IPS DF 6.9 (cell line): ENCODE measurements at places on chromosomes 1 and 21.

DNA sequence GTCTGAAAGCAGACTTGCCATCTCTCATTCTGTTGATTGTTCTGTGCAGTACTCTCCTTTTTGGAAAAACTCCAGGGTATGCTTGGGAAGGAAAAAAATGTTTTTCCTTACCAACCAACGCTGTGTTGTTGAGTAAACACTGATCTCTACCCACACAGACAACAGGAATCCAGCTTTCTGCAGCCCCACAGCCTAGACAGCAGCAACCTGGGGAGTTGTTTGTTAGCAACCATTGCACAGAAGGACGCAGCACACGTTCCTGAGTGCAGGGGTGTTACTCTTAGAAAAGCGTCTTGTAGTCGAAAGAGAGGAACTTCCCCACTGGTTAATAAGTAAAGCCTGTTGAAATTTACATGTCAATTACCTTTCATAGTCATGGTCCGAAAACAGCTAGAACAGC, 56.6 kb downstream of the SMYD2 start:
- no peak overlapping the region for H3K27ac ChIP-seq
- 0 out of 2 replicates have a peak, but pooled peaks cover 2% of the 10 kb centered on the region for H3K36me3 ChIP-seq
- H3K4me1 ChIP-seq, result peaks cover 2% of the 10 kb centered on the region
- H3K27me3 ChIP-seq, result no peaks in the 10 kb centered on the region

DNA sequence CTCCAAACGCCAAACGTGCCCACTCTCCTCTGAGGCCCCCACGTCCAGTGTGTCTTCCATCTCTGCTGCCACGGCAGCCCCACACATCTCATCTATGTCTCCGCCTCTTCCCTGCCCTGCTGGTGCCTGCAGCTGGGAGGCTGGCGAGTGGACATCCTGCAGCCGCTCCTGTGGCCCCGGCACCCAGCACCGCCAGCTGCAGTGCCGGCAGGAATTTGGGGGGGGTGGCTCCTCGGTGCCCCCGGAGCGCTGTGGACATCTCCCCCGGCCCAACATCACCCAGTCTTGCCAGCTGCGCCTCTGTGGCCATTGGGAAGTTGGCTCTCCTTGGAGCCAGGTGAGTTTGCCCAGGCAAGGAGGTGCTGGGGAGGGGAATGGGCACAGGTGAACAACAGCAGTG, 8.6 kb downstream of the ADAMTSL4 start:
- no peak for DNase-seq
- no peaks in the 10 kb centered on the region for H3K36me3 ChIP-seq
- H3K4me3 ChIP-seq, result no peak overlapping the region
- no peak overlapping the region for H3K27ac ChIP-seq
- peaks cover 7% of the 10 kb centered on the region; the same call in 1 of the 2 replicates for H3K4me1 ChIP-seq

- no peaks in the 10 kb centered on the region for H3K4me1 ChIP-seq
- no peak overlapping the region for H3K27ac ChIP-seq
- no peak overlapping the region for H3K4me3 ChIP-seq
- no peaks in the 10 kb centered on the region for H3K27me3 ChIP-seq
- H3K36me3 ChIP-seq, result no peaks in the 10 kb centered on the region; the same call in 1 of the 2 replicates
- no peak for DNase-seq
These were observed 23.0 kb upstream of the RBBP5 start for GRCh38 chr1:205144751-205145150.

DNA sequence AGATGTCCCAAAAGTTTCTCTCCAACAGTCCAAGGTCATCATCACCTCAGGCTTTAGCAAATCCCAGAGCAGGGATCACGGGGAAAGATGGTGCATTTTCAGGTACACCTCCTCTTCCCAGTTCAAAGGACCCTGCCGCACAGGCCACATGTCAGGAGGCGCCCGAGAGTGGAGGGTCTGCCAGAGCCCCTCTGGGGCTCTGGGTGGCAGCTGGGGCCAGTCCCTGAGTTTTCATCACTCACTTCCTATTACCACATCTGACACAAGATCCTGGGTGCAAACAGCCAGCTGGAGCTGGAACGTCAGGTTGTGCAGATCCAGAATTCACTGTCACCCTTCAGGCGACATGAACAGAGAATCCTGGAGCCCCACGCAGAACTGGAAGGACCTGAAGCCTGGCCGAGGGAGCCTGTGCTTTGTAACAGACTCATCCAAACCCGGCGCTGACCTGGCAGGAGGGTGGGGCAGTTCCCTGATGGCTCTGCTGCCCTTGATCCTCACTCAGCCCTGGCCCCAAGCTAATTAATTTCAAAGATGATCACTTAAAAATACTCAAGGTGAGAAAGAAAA, 8.8 kb downstream of the TMEM63A start:
- H3K36me3 ChIP-seq, result peaks cover 20% of the 10 kb centered on the region; the same call in 1 of the 2 replicates
- no peak for DNase-seq
- H3K4me3 ChIP-seq, result no peak overlapping the region
- H3K27ac ChIP-seq, result no peak overlapping the region
- no peaks in the 10 kb centered on the region for H3K27me3 ChIP-seq
- H3K4me1 ChIP-seq, result no peaks in the 10 kb centered on the region

DNA sequence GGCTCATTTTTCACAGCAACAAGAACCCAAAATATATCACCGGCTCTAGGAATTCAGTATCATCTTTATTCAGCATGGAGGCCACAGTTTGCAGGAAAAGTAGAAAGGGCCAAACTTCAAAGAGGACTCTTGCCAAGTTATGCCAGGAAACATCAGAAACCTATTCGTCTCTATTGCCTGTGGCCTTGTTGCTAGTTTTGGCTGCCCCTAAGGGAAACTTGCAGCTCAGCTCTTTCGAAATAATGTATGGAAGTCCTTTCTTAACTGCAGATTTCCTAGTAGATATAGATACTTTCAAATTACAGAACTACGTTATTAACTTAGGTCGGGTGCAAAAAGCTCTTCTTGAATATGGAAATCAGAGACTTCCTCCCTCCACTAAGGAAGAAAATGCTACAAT, 4.2 kb upstream of the NENF start:
- no peaks in the 10 kb centered on the region for H3K36me3 ChIP-seq
- H3K4me1 ChIP-seq, result peaks cover 1% of the 10 kb centered on the region; the same call in 1 of the 2 replicates
- no peak overlapping the region for H3K27ac ChIP-seq
- no peak for DNase-seq
- 0 out of 2 replicates have a peak, but pooled peaks cover 1% of the 10 kb centered on the region for H3K27me3 ChIP-seq

DNA sequence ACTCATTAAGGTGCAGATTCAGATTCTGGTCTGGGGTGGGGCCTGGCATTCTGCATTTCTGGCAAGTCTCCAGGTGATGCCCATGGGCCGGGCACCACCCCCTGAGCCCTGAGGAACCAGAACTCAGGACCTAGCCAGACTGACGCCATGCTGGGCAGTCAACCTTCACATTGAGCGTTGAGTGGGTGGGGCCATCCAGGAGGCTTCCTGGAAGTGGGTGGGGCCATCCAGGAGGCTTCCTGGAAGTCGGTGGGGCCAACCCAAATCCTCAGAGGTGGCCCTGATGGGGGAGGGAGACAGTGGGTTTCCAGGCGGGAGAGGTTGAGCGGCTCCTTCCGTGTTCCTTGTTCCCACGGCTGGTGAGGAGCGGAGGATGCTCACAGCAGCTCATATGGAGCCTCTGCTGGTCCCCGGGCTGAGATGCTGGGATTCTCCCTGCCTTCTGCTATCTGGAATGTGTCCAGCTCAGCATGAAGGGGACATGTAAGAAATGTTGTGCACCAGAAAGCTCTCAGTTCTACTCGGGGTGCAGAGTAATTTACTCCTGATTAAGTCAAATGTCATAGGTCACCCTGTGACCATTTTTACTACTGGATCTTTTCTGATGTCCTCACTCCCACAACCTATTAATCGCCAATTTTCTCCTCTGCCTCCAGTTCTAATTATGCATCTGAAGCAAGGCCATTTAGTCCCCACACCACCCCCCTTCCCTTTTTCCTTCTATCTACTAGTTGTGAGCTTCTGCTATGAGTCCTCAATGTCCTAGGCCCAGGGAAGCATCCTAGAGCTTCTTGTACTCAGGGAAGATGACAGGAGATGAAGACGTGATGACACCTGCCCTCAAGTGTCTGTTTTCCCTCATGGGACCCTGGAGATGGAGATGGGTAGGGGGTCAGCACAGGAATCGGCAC, 435.4 kb downstream of the PTPRU start:
- no peaks in the 10 kb centered on the region for H3K27me3 ChIP-seq
- H3K4me1 ChIP-seq, result no peaks in the 10 kb centered on the region
- no peak for DNase-seq
- no peaks in the 10 kb centered on the region for H3K36me3 ChIP-seq
- no peak overlapping the region for H3K4me3 ChIP-seq

GRCh38 chr1:115090540-115090939, 1.2 kb upstream of the TSPAN2 start:
- H3K36me3 ChIP-seq, result no peaks in the 10 kb centered on the region
- no peak overlapping the region for H3K4me3 ChIP-seq
- DNase-seq, result no peak
- no peaks in the 10 kb centered on the region for H3K27me3 ChIP-seq
- H3K4me1 ChIP-seq, result peaks cover 6% of the 10 kb centered on the region; the same call in 1 of the 2 replicates
- H3K27ac ChIP-seq, result no peak overlapping the region

GRCh38 chr1:63968663-63969440, 195.0 kb downstream of the ROR1 start:
- H3K27ac ChIP-seq, result no peak overlapping the region
- H3K4me1 ChIP-seq, result 0 out of 2 replicates have a peak, but pooled peaks cover 2% of the 10 kb centered on the region
- H3K4me3 ChIP-seq, result no peak overlapping the region
- no peaks in the 10 kb centered on the region for H3K27me3 ChIP-seq
- no peaks in the 10 kb centered on the region for H3K36me3 ChIP-seq

GRCh38 chr1:157189986-157190982, 52.1 kb upstream of the ETV3 start:
- H3K27ac ChIP-seq, result no peak overlapping the region
- no peak for DNase-seq
- peaks cover 1% of the 10 kb centered on the region; the same call in 1 of the 2 replicates for H3K4me1 ChIP-seq

DNA sequence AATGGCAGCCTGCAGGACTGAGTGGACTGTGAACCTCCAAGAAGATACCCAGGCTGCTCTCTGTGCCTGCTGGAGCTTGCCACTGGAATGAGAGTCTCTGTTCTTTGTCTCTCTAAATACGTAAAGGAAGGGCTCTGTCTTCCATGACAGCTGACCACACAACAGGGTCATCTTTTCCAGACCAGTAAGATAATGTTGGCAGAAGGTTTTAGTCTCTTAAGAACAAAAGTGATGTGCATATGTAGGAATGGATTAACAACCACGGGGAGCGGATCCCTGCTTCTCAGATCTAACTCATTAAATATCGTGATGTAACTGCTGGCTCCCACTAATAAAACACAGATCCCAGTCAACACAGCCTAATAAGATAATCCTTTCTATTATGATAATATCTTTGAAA, 67.5 kb downstream of the MAP10 start:
- DNase-seq, result no peak
- no peak overlapping the region for H3K4me3 ChIP-seq
- no peaks in the 10 kb centered on the region for H3K4me1 ChIP-seq
- no peaks in the 10 kb centered on the region for H3K27me3 ChIP-seq
- no peak overlapping the region for H3K27ac ChIP-seq
